ENCODE measurements at places on chromosomes 2 and 18. TPM values are rescaled to one million over a fixed set of nuclear protein-coding genes. Genes with fewer than 3 reads are reported as not detected.

DNA sequence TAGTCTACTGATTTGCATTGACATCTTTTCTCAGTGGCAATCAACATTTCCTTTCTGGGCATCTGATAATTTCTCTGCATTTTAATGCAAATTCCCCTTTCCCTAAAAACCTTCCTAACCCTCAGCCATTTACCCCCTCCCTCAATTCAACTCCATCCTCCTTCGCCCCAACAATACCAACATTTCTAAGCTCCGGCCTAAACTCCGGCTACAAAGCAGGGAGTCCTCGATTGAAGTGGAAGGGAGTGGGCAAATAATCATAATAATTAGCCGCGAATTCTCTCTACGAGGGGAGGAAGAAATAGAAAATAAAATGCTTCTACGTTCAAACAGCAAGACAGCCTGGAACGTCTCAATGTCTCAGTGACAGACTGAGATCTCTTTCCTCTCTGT lies 4.6 kb downstream of the BCL11A start:
- peaks cover 2% of the 10 kb centered on the region for H3K36me3 ChIP-seq
- H3K27me3 ChIP-seq, result peaks cover 79% of the 10 kb centered on the region
- H3K4me3 ChIP-seq, result peak overlapping the region; percentile 89
- no peak overlapping the region for H3K27ac ChIP-seq
- no peak for DNase-seq
- peaks cover 23% of the 10 kb centered on the region for H3K4me1 ChIP-seq

- H3K27ac ChIP-seq, result no peak overlapping the region
- H3K4me3 ChIP-seq, result no peak overlapping the region
- H3K27me3 ChIP-seq, result peaks cover 6% of the 10 kb centered on the region
- H3K36me3 ChIP-seq, result no peaks in the 10 kb centered on the region
- DNase-seq, result no peak
These were observed 12.1 kb downstream of the TFPI start for GRCh38 chr2:187542123-187542522.

DNA sequence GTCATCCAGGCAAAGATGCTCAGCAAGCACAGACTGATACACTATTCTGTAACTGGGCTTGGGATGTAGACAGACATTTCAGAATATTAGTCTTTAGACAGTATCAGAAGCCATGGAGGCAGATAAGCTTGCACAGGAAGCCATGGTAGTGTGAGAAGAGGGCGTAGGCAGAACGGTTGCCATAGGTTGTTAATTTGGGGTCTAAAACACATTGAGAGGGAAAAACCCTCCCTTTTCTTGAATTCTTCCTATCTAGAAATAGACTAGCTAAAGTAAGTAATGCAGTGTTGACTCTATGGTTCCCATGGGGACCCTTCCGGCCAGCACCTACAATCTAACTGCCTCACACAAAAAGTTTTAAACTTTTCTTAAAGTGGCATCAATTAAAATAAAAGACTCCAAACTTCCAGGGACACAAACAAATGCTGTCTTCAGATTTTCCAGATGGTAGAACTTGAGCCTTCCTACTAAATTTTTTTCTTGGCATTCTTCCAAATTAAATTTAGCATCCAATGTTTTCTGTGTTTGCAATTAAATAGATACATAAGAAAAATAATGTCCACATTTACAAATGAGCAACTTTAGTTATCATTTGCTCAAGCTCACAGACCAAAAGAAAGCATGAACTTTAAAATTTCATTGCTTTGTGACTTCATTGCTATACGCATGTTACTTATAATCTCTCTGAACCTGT lies 1.9 kb downstream of the PRKRA start:
- peaks cover 5% of the 10 kb centered on the region for H3K36me3 ChIP-seq
- H3K4me3 ChIP-seq, result peak overlapping the region; percentile 87
- no peaks in the 10 kb centered on the region for H3K27me3 ChIP-seq
- H3K27ac ChIP-seq, result peak overlapping the region; percentile 52

GRCh38 chr2:152243761-152244640 lies 68.4 kb upstream of the STAM2 start:
- no peak overlapping the region for H3K4me3 ChIP-seq
- H3K27ac ChIP-seq, result no peak overlapping the region
- no peaks in the 10 kb centered on the region for H3K36me3 ChIP-seq
- DNase-seq, result no peak

GRCh38 chr18:75475228-75475627 lies 47.7 kb upstream of the SMIM21 start:
- no peak for DNase-seq
- no peak overlapping the region for H3K4me3 ChIP-seq
- H3K27ac ChIP-seq, result no peak overlapping the region
- no peaks in the 10 kb centered on the region for H3K4me1 ChIP-seq

DNA sequence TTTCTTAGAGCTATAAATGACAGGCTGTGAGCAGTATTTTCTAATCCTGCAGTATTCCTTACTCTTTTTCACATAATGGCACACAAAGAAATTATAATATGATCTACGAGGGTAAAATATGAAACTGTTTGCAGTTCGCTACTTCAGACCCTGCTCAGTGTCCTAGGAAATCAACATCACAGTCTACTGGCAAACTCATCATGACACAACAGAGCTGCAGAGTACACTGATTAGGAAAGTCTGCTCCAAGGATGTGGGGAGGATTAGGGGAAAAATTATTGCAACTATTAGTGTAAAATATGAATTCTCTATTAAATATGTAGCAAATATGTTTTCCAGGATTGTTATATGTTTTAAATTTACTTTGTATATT lies 149.2 kb upstream of the REG3G start:
- H3K36me3 ChIP-seq, result no peaks in the 10 kb centered on the region
- H3K4me1 ChIP-seq, result no peaks in the 10 kb centered on the region
- H3K27me3 ChIP-seq, result no peaks in the 10 kb centered on the region
- H3K27ac ChIP-seq, result no peak overlapping the region

GRCh38 chr2:149467436-149467835 lies 120.1 kb downstream of the MMADHC start:
- no peaks in the 10 kb centered on the region for H3K36me3 ChIP-seq
- peaks cover 13% of the 10 kb centered on the region for H3K27me3 ChIP-seq
- no peaks in the 10 kb centered on the region for H3K4me1 ChIP-seq
- DNase-seq, result no peak
- H3K27ac ChIP-seq, result no peak overlapping the region
- no peak overlapping the region for H3K4me3 ChIP-seq

- peaks cover 3% of the 10 kb centered on the region for H3K36me3 ChIP-seq
- no peak overlapping the region for H3K27ac ChIP-seq
- peak overlapping the region; percentile 65 for H3K4me3 ChIP-seq
- no peak for DNase-seq
- H3K27me3 ChIP-seq, result no peaks in the 10 kb centered on the region
- peaks cover 79% of the 10 kb centered on the region for H3K4me1 ChIP-seq
These were observed 88.8 kb downstream of the CDC42EP3 start for GRCh38 chr2:37582481-37583220.

DNA sequence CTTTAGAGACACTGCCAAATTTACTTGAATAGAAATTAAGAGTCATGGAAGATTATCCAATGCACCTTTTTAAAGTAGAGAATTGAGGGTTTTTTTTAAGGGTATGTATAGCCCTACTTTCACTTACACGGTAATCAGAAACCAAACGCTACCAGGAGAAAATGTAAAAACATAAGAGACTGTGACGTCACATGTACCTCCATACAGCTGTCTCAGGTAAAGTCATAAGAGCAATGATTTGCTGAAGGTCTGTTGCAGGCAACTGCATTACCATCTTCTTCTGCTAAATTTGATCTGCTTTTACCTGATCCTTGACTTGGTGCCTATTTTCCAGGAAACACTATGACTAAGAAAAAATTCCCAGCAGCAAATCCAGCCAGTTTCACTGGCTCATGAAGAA lies 478.5 kb upstream of the DDX18 start:
- DNase-seq, result no peak
- H3K27me3 ChIP-seq, result no peaks in the 10 kb centered on the region
- H3K36me3 ChIP-seq, result no peaks in the 10 kb centered on the region
- no peaks in the 10 kb centered on the region for H3K4me1 ChIP-seq
- H3K4me3 ChIP-seq, result no peak overlapping the region

DNA sequence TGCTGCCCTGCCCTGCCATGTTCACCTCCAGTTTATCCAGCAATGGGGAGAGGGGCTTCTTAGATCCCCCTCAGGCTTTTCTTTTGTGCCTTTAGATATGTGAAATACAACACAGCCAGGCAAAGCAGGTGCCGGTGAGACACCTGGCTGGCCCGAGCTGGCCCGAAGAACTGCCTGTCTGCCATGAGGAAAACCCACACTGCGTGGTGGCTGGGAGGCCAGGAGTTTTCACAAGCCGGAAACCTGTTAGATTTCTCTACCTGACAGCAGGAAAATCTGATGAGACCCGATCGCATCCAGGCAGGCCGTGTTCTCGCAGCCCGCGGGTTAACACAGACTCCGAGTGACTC lies 5.7 kb upstream of the GAL3ST2 start:
- H3K27me3 ChIP-seq, result no peaks in the 10 kb centered on the region
- H3K4me3 ChIP-seq, result no peak overlapping the region
- H3K27ac ChIP-seq, result no peak overlapping the region
- DNase-seq, result no peak

- no peaks in the 10 kb centered on the region for H3K36me3 ChIP-seq
- DNase-seq, result no peak
- no peaks in the 10 kb centered on the region for H3K4me1 ChIP-seq
- H3K27ac ChIP-seq, result no peak within 1 kb of the TSS
These were observed at the start of gene CIDEA for GRCh38 chr18:12254136-12254819. Gene CIDEA (plus strand): TSS chr18:12254361. CDS start chr18:12254384, 23 bp downstream.

GRCh38 chr2:28325567-28326468 lies 66.8 kb upstream of the FOSL2 start:
- peaks cover 2% of the 10 kb centered on the region for H3K36me3 ChIP-seq
- no peak overlapping the region for H3K4me3 ChIP-seq
- H3K4me1 ChIP-seq, result peaks cover 45% of the 10 kb centered on the region
- H3K27ac ChIP-seq, result no peak overlapping the region
- no peaks in the 10 kb centered on the region for H3K27me3 ChIP-seq

DNA sequence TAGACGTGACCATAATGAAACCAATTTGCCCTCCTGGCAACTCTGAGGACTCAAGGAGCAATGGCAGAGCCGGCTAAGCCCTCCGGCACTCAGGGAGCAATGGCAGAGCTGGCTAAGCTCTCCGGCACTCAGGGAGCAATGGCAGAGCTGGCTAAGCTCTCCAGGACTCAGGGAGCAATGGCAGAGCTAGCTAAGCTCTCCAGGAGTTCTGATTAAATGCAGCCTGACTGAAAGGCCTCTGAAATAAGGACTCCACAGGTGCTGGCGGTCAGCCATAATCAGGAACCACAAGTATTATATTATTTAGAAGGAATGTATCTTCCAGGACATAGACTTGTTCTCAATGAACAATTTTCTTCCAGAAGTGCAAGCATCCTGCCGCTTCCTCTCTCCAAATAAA lies 65.2 kb downstream of the C2orf76 start:
- H3K36me3 ChIP-seq, result peaks cover 1% of the 10 kb centered on the region
- H3K4me3 ChIP-seq, result no peak overlapping the region
- DNase-seq, result no peak
- H3K4me1 ChIP-seq, result no peaks in the 10 kb centered on the region

The PMAIP1 gene
- total RNA-seq, result 96.5 TPM

The GALNT14 gene
- total RNA-seq, result 0.67 TPM

The NAT8 gene
- not detected for total RNA-seq

The APCDD1 gene
- total RNA-seq, result not detected

The ZNF2 gene
- 3.0 TPM for total RNA-seq

The DLGAP1 gene
- total RNA-seq, result 0.51 TPM

The EFHD1 gene
- 1.0 TPM for total RNA-seq

The ZAP70 gene
- 164 TPM for total RNA-seq

The TUBA3E gene
- not detected for total RNA-seq

The AP1S3 gene
- total RNA-seq, result 5.2 TPM

Data from activated T-cell treated with anti-CD3 and anti-CD28 coated beads, Interleukin-2, amount 50 U/mL, for 72 hours (primary cell).